Cardiac septum (tissue), 1 donor: ENCODE measurements at places on chromosomes 5 and 9. TPM values are rescaled to one million over a fixed set of nuclear protein-coding genes. Genes with fewer than 3 reads are reported as not detected.

GNA14 gene
- 2.7 TPM for total RNA-seq

NUTM2G gene
- total RNA-seq, result not detected

GRCh38 chr5:107764976-107765804, 94.5 kb upstream of the EFNA5 start:
- DNase-seq, result no peak

DNA sequence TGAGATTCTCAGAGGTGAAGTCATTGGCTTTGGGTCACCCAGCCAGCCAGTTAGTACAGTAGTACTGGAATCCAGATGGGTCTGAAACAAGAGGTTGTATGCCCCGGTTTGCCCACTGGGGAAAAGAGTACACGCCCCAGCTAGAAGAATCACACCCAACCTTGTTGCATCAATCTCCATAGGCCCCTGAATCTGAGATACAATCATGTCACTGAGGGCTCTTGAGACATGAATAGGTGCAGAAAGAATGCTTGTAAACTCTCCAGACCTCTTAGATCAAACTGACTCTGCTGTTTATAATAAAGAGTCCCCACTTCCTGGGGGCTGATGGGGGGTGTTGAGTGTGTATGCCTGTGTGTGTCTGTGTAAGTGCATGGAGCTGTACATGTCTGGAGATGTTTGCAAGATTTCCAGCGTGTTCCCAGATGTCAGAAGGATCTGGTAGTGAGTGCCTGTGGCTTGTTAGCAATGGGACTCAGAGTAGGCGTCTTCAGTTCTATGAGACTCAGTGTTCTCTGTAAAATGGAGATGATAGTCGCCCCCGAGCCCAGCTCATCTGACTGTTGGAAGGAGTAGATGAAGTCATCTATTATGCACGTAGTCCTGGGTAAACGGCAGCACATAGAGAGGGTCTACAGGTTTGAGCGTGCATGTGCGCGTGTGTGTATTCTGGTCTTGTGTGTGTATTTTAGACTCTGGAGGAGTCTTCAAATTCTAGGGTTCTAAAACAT, 48.2 kb downstream of the COL27A1 start:
- no peak for DNase-seq

DMRT3 gene
- 0.16 TPM for total RNA-seq

GLRA1 gene
- total RNA-seq, result not detected
